ENCODE measurements at places on chromosomes 12 and 14.

GRCh38 chr14:86115972-86116371 is 586.0 kb downstream of the FLRT2 start:
- no peak for DNase-seq

GRCh38 chr14:47328376-47328775 is 347.0 kb downstream of the MDGA2 start:
- DNase-seq = no peak

- no peak for DNase-seq
Measured at GRCh38 chr12:117526757-117527478, 165.5 kb upstream of the NOS1 start.

DNA sequence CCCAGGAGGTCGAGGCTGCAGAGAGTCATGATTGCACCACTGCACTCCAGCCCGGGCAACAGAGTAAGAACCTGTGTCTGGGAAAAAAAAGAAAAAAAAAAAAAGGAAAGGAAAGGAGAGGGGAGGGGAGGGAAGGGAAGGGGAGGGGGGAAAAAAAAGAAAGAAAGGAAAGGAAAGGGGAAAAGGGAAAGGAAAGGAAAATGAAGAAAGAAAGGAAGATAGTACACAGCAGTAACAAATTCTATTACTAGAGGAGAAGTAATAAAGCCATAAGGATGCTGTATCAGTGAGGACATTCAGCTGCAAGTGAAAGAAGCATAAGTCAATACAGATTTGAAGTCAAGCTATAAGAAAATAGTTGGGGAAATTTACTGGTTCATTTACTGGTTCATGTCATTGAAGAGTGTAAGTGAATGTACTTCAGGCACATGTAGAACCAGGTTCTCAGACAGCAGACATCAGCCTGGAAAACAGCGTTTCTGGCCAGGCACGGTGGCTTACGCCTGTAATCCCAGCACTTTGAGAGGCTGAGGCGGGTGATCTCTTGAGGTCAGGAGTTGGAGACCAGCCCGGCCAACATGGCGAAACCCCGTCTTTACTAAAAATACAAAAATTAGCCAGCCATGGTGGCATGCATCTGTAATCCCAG is 37.4 kb downstream of the NDUFA12 start:
- no peak for DNase-seq

DNA sequence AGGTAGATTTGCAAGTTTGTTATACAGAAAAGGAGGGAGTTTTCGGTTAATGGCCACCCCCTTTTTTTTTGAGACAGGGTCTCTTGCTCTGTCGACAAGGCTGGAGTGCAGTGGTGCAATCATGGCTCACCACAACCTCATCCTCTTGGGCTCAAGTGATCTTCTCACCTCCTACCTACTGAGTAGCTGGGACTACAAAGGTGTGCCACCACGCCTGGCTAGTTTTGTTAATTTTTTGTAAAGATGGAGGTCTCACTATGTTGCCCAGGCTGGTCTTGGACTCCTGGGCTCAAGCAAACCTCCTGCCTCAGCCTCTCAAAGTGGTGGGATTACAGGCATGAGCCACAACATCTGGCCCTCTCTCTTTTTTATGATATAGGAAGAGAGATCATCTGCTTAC is 94.6 kb downstream of the CDK17 start:
- DNase-seq = no peak

Measured in mammary epithelial cell (primary cell).